T-helper 17 cell (primary cell): ENCODE measurements at places on chromosomes 11 and 22.

DNA sequence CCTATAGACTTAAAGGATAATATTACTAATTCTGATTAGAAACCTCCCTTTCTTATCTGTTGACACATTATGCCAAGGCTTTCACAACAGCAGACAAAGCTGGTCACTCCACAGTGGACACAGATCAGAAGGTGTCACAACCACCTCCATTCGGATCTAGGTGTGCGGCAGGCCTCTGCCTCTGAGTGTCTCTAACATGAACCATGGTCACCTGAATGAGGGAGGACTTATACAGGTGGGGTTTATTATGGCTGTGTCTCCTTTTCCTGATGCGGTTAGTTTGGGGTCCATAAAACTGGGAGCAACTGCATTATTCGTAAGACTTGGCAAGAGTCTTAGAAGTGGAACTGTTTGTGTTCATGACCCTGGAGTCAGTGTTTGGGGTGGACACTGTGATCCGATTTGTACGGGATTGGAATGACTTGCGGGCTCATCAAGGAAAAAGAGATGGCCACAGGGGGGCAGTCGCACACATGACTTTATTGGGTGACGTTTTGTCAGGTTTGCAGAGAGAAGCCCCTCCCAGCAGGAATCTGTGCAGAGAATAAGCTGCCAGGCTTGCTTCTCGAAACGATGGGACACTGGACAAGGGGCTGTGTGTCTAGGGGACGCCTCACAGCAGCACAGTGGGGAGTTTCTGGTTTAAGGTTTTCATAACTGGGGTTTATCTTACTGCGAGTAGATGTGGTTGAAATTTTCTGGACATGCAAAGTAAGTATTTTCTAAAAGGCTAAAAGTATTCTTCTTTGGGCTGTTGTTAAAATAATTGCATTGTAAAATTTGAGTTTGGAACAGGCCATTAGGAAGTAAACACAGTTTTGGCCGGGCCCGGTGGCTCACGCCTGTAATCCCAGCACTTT, 90.6 kb downstream of the GAB4 start:
- peak; percentile 11 for DNase-seq

DNA sequence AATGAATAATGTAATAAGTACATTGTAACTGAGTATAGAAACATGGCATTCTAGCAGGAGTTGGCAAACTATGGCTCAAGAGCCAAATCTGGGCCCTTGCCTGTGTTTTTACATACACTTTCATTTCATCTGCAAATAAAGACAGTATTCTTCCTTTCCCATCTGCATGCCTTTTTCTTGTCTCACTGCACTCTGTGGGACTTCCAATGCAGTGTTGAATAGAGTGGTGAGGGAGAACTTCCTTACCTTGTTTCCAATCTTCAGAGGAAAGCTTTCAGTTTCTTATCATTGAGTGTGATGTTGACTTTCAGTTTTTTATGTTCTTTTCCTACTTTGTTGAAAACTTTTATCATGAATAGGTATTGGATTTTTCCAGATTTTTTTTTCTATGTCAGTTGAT, 82.1 kb downstream of the USP47 start:
- DNase-seq = no peak

- DNase-seq = no peak
Observed at GRCh38 chr11:50188040-50188439, 155.4 kb downstream of the OR4C45 start.

GRCh38 chr11:117438371-117439000, 110.8 kb downstream of the CEP164 start:
- no peak for DNase-seq

- no peak for DNase-seq
Observed at GRCh38 chr22:35977136-35977535, 51.5 kb downstream of the RBFOX2 start.
